Stimulated activated CD8-positive, alpha-beta memory T cell treated with anti-CD3 and anti-CD28 coated beads, Interleukin-4, amount 100 ng/mL, for 1 hour (primary cell): ENCODE measurements at places on chromosomes 16 and 17.

GRCh38 chr16:381789-382717, at the start of gene PGAP6:
Gene PGAP6 (minus strand): TSS chr16:381978. CDS start chr16:381821, 157 bp downstream.
- DNase-seq = no peak

GRCh38 chr16:51147776-51148677, 3.0 kb downstream of the SALL1 start:
- DNase-seq = no peak

DNA sequence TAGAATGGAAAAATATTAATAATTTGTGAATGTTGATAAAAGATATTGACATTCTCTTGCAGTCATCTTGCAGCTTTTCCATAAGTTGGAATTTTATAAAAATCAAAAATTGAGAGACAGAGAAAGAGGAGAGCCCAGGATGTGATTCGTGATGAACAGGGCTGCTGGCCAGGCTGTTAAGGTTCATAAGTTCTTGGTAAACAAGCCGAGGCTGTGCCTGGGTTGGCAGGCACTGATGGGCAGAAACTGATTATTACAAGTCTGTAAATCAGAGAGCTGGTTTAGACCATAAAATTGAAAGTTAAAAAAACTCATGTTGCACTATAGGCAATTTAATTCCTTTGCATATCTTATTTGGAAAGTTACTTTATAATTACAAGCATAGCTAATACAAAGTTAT, 533.7 kb downstream of the HAPSTR1 start:
- no peak for DNase-seq

GRCh38 chr17:28227316-28228108, 91.5 kb upstream of the TMEM97 start:
- DNase-seq = no peak

DNA sequence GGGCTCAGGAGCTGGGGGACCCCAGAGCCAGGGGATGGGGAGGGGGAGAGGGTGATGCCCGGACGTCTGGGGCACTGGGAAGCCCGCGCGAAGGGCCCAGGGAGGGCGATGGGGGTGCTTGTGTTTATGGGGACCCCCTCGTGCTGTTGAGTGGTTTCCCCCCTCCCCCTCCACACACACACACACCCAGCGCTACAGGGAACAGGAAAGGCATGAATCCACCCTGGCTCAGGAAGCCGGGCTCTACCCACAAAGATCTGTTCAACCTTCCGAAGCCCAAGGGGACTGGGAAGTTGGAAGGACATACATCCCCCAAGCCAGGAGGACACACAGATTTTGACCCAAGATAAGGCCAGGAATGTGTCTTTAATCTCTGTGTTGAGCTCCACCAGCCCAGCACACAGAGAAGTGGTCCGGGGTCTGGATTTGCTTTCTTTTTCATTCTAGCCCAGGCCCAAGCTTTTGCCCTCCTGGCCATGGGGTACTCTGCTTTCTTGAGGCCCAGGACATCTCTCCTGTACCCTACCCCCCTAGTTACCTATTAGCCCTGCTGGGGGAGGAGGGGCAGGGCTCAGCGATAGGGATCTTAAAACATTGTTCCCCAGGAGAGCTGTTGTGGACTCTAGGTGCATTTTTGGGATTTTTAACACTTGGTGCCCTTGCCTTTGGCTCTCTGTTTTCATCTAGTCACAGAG, 1.2 kb downstream of the UBALD2 start:
- no peak for DNase-seq

GRCh38 chr17:59914274-59914854, 21.4 kb downstream of the RPS6KB1 start:
- DNase-seq = no peak

- no peak for DNase-seq
Measured at GRCh38 chr17:66712453-66712852, 122.5 kb upstream of the CACNG5 start.

DNA sequence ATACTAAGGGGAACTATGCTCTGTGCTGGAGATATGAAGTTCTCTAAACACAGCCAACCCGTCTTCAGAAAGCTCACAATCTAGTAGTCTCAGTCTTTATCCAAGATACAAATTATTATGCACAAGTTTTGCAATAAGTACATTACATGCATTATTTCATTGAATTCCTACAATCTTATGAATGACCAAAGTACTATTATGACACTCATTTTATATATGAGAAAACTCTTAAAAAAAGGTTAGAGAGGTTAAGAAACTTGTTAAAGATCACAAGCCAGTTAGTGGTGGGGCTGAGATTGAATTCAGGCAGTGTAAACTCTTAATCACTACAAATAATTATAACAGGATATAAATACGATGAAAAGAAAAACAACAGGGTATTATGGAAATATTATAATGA, 4.7 kb upstream of the BRIP1 start:
- DNase-seq = no peak

- DNase-seq = no peak
Measured at GRCh38 chr17:37824534-37825485, 80.0 kb upstream of the HNF1B start.

GRCh38 chr16:67246081-67246755, 1.1 kb downstream of the FHOD1 start:
- no peak for DNase-seq

DNA sequence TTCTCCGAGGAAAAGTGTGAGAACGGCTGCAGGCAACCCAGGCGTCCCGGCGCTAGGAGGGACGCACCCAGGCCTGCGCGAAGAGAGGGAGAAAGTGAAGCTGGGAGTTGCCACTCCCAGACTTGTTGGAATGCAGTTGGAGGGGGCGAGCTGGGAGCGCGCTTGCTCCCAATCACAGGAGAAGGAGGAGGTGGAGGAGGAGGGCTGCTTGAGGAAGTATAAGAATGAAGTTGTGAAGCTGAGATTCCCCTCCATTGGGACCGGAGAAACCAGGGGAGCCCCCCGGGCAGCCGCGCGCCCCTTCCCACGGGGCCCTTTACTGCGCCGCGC, at the start of gene ERBB2:
Gene ERBB2, plus strand, starts transcription at position 247 of the 330 bp plus-strand sequence. CDS start 175 bp downstream, outside the sequence.
- no peak for DNase-seq

DNA sequence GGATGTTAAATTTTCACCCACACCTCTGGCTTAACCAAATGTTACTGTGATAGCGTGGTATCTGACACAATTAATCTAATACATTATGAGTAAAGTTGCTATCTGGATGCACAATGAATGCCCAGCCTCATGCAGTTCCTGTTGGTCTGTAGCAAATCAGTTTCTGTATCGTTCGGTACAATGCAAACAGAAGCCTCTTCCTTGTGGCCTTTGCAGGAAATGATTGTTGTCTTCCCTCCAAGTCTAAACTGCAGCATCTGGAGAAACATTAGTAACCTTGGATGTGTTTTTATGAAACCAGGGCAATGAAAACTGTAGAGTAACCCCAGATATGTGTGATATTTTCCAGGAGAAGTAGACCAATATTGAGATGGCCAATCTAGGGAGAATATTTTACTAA, 46.8 kb downstream of the CYB561 start:
- DNase-seq = no peak

DNA sequence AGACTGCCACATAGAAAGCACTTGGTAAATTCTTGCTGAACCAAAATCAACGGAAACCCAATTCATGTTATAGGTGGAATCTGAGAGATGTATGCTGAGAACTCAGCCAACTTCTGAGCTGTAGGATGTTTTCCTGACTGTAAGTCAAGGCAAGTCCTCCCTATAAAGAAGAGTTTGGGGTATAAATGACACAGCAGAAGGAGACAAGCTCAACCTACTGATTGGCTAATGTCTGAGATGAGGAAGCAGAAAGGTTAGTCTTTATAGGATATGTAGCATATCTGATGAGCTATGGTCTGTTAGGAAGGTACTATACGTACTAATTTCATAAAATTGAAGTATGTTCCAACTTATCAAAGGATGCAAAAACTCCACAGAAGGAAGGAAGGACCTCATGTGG, 99.5 kb downstream of the XYLT1 start:
- no peak for DNase-seq
